ENCODE measurements at places on chromosomes 5 and 9.

GRCh38 chr9:121286688-121286972 lies 18.7 kb downstream of the GSN start:
- DNase-seq: no peak

DNA sequence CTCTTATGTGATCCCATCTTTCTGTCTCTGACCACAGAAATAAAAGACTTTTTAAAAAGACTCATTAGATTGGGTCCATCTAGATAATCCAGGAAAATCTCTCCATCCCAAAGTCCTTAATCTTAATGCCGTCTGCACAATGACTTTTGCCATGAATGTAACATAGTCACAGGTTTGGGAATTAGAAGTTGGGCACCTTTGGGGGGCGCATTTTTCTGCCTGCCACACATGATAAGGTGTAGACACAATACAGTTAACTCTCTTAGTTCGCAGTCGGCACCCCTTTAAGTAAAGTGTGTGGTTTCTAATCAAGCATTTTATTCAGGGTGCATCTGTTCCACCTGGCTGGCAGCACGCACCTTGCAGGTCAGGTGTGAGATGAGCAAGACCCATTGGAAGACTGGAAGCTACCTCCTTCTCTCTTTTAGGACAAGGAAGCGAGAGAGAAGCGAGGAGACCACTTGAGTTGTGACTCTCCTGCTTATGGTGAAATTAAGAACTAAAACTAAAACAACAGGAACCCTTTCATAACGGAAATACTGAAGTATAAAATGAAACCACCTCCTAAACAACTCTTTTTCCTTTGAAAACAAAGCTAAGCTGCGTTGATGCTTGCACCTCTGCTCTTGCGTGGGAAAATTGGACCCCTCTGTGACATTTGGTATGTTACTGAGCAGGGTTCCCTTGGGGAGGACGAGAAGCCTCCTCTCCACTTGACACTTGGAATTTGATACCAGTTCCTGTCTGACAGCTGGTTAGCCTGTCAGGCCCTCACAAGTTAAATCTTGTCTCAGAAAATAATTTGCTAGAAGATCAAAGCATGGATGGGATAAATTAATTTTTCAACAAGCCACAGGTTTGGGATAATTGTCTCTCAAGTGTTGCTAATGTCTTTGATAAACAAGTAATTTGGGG lies 304.6 kb upstream of the DMRT1 start:
- peak; percentile 3 for DNase-seq

DNA sequence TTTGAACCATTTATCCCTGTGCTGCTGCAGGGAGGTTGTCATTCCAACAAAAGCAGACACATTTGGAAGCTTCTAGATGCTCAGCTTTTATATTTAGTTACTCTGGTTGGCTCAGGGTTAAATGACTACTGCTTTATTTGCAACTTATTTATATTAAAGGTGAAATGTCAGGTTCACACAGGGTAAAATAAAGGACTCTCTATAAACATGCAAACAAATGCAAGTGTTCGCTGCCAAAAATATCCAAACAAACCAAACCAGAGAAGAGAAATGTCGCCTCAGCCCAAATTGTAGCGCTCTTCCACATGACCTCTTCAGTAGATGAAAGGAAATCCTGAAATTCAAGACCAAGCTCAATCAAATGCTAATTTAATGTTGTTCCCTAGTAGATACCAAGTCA lies 57.0 kb upstream of the LIFR start:
- DNase-seq: no peak

- no peak for DNase-seq
These were observed 339.0 kb upstream of the POU5F2 start for GRCh38 chr5:94080390-94080789.

GRCh38 chr5:155089643-155090042 lies 76.1 kb downstream of the KIF4B start:
- DNase-seq: no peak

DNA sequence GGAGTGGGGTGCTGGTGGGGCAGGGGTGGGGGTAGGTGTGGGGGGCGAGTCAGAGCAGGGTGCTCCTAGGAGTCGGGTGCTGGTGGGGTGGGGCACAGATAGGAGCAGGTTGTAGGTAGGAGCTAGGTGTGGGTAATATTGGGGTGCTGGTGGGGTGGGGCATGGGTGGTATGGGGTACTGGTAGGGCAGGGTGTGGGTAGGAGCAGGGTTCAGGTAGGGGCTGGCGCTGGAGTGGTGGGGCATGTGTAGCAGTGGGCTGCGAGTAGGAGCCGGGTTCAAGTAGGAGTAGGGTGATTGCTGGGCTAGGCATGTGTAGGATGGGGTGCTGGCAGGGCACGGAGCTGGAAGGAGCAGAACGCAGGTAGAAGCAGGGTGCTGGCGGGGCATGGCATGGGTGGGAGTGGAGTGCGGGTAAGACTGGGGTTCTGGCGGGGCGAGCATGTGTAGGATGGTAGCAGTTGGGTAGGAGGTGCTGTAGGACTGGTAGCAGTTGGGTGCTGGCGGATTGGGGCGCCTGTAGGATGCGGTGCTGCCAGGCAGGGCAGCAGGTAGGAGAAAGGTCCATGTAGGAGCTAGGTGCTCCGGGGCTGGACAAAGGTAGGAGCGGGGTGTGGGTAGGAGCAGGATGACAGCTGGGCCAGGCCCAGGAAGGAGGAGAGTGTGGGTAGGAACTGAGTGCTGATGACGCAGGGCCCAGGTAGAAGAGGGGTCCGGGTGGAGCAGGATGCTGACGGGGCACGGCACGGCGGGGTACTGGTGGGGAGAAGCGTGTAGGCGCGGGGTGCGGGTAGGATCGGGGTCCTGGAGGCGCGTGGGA lies 105.5 kb upstream of the SIMC1 start:
- no peak for DNase-seq

DNA sequence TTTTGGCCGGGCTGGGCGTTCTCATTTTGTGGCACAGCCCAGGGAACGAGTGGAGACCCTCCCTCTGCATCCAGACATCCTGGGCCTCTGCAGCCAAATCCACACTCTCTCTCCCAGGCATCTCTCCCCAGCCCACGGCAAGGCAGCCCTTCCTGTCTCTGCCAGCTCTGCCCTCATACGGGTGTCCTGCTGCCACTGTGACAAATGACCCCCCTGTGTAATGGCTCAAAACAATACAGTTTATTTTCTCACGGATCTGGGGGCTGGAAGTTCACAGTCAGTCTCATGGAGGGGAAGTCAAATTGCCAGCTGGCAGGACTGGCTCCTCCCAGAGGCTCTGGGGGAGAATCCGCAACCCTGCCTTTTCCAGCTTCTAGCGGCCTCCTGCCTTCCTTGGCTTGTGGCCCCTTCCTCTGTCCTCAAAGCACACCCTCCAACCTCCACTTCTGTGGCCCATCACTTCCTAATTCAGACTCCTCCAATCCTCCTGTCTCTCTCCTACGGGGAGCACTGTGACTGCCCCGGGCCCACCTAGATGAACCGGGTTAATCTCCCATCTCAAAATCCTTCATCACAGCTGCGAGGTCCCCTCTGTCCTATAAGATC lies 70.2 kb upstream of the COL5A1 start:
- no peak for DNase-seq

- no peak for DNase-seq
These were observed 11.0 kb upstream of the INSYN2B start for GRCh38 chr5:169991115-169991869.

DNA sequence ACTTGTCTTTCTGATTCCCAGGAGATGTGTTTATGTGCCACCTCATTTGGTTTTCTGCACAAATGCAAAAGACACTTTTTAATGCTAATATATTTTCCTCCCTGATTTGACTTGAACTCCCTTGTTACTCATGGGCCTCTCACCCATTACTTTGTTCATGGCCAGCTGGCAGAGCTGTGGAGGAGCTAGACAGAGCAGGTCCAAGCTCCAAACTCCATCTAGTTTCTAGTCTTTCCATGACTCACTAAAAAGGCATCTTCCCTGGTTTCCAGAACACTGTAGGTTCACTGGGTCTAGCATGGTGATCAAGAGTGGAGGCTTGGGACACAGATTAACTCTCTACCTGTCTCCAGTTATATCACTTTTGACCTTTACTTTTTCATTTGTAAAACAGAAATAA lies 161.0 kb upstream of the SLC28A3 start:
- DNase-seq: no peak

- no peak for DNase-seq
These were observed 1537.8 kb upstream of the ACO1 start for GRCh38 chr9:30846651-30847050.

DNA sequence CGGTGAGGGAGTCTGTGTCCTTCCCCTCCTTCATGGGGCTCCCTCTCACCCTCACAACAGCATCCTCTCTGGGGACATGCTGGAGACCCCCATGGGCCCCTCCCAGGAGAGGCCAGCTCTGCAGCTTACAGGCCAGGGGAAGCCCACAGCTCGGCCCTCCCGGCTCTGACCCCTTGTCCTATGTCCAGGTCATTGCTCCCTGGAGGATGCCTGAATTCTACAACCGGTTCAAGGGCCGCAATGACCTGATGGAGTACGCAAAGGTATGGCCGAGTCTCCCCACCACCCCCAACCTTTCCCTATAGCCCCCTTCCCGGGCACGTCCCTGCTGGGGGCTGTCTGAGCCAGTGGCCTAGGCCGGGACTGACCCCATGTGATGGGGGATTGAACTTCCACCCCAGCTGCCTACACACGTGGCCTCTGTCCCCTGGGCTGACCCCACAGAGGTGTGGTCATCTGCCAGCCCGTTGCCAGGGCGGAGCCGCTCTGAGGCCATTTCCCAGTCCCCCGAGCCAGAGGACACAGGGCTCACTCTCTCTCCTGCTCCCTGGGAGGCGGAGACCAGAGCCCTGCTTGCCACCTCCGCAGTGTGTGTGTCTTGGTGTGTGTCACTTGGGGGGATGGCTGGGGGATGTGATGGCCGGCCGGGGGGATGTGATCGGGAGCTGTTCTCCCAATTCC lies 21.9 kb downstream of the ASS1 start:
- DNase-seq: no peak

DNA sequence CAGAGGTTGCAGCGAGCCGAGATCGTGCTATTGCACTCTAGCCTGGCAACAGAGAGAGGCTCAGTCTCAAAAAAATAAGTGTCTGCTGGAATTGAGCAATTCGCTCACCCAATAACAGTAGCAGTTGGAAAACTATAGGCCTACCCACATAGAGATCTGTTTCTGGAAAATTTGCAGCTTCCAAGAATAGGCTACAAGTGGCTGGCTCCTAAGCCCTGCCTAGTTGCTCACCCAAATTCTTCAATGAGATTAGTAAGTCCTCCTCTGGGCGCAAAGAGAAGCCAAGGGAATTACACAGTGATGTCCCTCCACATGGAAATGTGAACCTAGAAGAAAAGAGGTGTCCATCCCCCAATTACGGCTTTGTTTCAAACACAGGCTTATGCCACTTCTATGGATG lies 42.6 kb upstream of the RNF38 start:
- DNase-seq: no peak

DNA sequence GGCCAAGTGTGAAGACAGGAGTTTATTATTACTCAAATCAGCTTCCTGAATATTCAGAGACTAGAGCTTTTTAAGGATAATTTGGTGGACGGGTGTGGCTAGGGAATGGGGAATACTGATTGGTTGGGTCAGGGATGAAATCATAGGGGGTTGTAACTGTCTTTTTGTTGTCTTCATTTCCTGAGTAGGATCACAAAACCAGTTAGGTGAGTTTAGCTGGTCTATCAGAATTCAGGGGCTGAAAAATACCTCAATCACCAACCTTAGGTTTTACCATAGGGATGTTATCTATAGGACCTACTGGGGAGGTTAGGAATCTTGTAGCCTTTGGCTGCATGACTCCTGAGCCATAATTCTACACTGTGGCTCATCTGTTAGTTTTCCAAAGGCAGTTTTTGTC lies 235.8 kb downstream of the YTHDC2 start:
- no peak for DNase-seq

DNA sequence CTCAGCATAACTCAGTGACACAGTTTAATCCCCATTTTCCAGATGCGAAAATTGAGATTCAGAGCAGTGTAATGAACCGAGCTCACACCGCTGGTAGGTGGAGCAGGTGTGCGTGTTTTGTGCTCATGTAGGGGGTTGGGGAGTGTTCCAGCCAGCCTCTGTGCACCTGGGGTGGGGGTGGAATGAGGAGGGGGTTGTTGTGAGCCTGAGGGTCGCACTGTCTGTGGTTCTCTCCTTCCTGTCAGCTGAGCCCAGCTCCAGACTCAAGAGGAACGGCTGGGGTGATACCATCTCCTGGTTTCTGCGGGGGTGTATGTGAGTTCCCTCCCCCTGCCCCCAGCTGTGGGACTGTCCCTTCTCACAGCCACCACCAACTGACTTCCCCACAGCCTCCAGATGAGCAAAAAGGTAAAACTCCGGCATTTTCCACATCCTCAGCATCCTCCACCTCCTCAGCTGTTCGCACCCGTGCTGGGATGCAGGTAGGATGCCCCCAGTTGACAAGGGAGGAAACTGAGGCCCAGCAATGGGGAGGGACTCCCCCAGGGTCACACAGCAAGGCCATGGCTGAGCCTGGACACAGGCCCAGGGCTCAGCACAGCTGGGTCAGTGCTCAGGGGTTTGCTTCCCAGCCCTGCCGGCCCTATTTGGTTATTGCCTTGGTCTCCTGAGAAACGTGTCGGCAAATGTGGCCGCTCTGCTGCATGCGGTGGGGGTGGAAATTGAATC lies 2.1 kb downstream of the SH2D3C start:
- DNase-seq: no peak

- DNase-seq: no peak
These were observed 97.7 kb upstream of the HCN1 start for GRCh38 chr5:45793638-45794532.

DNA sequence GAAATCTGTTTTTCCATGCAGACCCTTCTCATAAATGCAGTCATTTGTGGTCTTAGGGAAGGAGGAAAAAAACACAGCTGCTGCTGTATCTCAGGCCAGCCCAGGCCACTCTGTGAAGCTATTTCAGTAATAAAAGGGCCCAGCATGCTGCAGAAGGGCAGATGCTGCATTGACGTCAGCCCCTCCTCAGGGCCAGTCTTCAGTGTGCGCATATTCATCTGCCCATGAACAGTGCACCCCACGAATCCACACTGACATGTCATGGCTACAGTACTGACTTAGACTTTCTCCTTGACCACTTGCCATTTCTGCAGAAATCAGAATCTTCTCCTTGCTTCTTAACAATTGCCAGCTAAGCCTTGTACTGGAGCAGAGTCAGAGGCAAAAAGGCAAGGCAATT lies 304.7 kb downstream of the GABRG2 start:
- no peak for DNase-seq

DNA sequence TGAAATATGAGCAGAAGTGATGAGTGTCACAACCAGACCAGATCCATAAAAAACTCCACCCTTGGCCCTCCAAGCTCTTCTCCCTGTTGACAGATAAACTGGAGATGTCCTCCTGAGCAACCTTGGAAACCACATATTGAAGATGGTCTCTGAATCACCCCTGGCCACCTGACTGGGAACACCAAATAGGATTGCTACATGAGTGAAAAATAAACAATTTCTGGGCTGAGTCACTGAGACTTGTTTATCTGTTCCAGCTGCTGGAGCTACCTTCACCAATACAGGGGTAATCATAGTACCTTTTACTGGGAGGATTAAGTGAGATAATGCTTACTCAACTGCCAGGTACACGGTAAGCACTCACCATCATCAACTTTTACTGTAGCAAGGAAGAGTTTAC lies 53.3 kb downstream of the PCA3 start:
- no peak for DNase-seq

Data from NCI-H2107 (cell line).